ENCODE measurements at places on chromosomes 7 and 10.

DNA sequence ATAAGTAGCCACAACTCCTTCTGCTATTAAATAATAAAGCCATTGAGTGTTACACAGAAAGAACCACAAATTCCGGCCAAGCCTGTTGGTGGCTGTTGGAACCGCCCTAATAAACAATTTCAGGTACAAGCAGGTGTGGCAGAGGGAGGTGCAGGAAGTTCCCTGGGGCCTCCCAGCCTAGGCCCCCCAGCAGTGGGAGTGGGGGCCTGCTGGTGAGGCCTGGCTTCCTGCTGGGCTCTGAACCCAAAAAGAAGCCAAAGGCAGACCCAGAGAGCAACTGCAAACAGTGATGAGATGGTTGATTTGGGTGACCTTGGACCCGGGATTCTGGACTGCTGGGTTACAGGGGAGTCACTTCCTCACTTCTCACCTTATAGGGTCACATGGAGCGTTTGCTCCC lies 21.0 kb upstream of the LMTK2 start:
- DNase-seq, result no peak

GRCh38 chr7:12314199-12314598 lies 89.5 kb downstream of the VWDE start:
- no peak for DNase-seq

GRCh38 chr10:80486785-80487420 lies 32.8 kb downstream of the TSPAN14 start:
- no peak for DNase-seq

DNA sequence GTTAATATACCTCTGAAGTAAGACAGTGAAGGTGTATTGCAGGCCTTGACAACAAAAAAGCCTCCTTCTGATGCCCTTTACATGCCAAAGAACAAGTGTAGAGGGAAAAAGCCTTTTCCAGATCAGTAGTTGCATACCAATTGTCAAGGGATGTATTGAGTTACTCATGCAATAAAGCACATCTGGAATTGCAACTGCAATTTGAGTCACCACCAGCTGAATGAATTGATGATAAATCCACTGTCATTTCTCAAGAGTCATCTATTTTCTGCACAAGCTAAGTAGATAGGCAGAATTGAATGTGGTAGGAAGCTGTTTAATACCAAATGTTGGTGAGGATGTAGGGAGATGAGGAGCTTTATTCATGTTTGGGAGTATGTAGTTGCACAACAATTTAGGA lies 325.9 kb upstream of the SMIM30 start:
- DNase-seq, result no peak

DNA sequence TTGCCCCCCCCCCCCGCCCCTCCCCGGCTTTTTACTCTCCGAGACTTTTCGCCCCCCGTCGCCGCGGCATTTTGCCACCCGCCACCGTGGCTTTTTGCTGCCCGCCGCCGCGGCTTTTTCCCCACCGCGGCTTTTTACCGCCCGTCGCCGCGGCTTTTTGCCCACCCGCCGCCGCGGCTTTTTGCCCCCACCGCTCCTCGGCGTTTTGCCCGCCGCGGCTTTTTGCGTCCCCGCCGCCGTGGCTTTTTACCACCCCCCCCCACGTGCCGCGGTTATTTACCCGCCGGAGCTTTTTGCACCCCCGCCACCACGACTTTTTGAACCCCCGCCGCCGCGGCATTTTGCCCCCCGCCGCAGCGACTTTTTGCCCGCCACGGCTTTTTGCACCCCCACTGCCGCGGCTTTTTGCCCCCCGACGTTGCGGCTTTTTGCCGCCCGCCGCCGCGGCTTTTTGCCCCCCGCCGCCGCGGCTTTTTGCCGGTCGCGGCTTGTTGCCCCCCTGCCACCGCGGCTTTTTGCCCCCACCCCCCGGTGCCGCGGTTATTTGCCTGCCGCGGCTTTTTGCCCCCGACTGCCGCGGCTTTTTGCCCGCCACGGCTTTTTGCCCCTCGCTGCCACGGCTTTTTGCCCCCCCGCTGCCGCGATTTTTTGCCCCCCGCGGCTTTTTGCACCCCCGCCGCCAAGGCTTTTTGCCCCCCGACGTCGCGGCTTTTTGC lies 461.1 kb downstream of the ZNF33B start:
- DNase-seq, result no peak
